ENCODE measurements at places on chromosomes 2 and 18.

- DNase-seq, result no peak
These were observed 10.2 kb downstream of the C18orf32 start for GRCh38 chr18:49476664-49477411.

DNA sequence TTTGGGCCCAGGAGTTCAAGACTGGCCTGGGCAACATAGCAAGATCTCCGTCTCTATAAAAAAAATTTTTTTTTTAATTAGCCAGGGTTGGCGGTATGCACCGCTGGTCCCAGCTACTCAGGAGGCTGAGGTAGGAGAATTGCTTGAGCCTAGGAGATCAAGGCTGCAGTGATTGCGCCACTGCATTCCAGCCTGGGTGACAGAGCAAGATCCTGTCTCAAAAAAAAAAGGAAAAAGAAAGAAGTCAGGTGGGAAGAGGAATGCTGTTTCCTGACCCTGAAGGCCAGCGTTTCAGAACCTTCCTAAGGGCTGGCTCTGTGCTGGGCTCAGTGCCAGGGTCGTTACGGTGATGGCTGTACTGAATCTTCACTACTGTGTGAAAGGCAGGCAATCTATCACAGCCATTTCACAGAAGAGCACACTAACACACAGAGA is 35.0 kb upstream of the AGAP1 start:
- DNase-seq, result no peak

- DNase-seq, result peak; percentile 3
These were observed 157.2 kb downstream of the RNF152 start for GRCh38 chr18:61735564-61736102.

- no peak for DNase-seq
These were observed 15.2 kb downstream of the TSPYL6 start for GRCh38 chr2:54240515-54241469.

DNA sequence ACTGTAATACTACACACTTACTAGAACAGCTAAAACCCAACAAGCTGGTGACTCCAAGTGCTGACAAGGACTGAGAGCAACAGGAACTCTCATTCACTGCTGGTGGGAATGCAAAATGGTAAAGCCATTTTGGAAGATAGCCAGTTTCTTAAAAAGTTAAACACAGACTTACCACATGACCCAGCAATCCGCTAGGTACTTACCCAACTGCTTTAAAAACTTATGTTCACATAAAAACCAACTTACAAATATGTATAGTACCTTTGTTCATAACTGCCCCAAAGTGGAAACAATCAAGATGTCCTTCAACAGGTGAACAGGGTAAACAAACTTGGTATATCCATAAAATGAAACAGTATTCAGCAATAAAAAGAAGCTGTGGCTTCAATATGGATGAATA is 153.1 kb upstream of the ZFP36L2 start:
- no peak for DNase-seq

DNA sequence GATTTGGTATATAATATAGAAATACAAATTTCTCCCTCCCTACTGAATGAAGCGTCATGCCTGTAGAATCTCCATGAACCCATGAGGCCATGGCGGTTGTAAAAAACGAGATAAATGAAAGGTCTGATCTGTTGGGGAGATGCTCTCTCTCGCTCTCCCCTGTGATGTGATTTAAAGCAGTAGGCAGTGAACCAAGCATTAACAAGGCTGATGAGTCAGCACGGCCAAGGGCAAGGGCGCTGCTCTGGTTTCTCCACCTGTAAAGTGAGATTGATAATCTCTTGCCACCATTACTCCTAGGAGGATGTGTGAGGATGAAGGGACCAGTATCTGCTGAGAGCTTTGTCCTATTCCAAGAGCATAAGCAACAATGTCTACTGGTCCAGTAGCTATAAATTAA is 553.3 kb downstream of the CMPK2 start:
- no peak for DNase-seq

GRCh38 chr2:12884713-12885282 is 168.1 kb downstream of the TRIB2 start:
- DNase-seq, result no peak

DNA sequence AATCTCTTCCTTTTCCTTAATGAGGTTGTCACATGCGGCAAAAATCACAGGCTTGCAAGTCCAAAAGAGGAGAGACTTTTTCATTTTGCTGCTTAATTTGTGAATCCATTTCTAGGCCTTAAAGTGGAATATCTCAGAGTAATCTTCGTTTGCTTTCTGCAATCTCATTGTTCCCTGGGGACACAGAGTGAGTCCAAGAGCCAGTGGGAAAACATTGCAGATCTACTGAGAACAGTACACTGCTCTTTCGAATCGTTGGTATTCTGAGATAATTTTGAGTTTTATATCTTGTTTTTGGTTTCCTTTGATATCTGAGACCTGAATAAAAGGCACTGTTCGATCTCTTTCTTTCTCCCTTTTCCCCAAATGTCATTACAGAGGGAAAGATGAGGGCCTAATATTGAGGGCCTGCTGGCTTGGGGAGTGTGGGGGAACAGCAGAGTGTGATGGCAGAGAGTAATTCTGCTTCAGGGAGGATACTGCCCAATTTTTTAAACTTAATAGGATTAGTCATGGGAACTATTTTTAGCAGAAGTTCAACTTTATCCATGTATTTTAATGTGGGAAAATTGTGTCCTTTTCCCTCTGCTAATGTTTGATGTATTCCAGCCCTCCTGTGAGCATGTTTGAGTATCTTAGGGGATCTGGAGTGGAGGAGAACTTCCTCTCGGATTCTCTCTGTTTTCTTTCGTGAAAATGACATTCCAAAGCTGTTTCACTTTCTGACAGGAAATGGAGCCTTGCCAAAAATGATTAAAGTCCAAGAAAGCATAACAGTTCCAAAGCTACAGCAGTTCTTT is 418.2 kb upstream of the ZEB2 start:
- no peak for DNase-seq

- DNase-seq, result no peak
These were observed 147.8 kb upstream of the MAP3K20 start for GRCh38 chr2:172927641-172928357.

- DNase-seq, result no peak
These were observed 62.8 kb upstream of the CYP26B1 start for GRCh38 chr2:72210470-72210869.

DNA sequence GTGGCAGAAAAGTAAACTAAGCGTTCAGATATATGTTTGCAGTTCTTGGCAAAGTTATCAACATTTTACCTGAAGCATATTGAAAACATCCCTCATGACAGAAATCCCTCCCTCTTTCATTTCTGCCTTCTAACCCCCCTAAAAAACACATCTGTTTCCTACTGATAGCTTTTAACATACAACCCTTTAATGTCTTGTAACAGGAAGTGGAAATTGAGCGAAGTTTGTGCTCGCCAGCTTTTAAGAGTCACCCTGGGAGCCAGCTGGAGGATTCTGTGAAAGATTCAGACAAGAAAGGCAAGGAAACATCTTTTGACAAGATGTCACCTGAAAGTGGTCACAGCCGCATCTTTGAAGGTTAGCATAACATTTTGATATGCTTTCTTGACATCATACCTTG is 247.4 kb downstream of the XIRP2 start:
- DNase-seq, result no peak

DNA sequence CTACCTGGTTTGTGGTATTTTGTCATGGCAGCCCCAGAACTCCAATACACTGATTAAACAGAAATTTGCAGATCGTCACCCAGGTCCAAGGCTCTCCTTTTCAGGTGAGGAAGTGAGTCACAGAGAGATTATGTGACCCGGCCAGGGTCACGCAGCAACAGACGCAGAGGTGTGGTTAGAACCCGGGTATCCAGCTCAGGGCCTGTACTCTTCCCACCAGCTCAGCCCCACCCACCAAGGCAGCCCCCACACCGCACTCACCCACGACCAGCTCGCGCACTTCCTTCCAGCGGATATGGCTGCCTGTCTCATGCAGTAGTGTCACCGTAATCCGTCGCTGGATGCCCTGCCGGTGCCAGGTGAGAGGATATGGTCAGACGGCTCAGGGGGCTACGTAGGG is 48.1 kb downstream of the AQP12A start:
- no peak for DNase-seq

DNA sequence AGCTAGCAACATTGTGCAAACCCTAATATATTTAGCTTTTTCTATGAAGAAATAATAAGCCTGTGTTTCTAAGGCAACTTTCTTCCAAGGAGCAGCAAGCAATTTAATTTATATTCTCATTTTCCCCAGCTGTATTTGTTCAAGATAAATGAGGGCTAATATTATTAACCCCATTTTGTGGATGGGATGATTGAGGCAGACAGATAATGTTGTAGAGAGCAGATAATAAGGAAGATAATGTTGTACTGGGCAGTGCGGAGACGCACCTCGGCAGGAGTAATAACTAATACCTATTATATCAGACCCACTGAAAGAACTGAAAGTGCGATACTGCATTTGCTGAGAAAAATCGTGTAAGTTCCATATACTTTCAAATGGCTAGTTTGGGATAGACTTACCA is 344.1 kb upstream of the FANCL start:
- DNase-seq, result no peak

GRCh38 chr2:152499331-152499816 is 164.4 kb downstream of the FMNL2 start:
- DNase-seq, result no peak

DNA sequence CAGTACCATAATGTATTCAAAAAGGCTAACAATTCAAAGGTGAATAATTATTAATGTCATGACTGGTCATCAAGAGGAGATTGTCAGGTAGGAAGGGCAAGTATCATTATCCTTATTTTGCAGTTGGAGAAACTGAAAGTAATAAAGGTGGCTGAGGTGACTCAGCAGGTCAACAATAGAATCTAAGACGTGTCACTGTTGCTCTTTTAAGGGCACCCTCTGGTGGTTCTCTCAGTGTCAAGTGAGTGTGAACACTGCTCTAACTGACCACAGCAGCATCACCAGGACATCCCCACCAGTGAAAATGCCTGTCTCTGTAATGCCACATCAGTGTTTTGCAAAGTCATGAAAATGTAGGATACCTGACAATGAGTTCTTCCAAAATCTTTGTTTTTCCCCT is 69.7 kb downstream of the DCC start:
- DNase-seq, result no peak

DNA sequence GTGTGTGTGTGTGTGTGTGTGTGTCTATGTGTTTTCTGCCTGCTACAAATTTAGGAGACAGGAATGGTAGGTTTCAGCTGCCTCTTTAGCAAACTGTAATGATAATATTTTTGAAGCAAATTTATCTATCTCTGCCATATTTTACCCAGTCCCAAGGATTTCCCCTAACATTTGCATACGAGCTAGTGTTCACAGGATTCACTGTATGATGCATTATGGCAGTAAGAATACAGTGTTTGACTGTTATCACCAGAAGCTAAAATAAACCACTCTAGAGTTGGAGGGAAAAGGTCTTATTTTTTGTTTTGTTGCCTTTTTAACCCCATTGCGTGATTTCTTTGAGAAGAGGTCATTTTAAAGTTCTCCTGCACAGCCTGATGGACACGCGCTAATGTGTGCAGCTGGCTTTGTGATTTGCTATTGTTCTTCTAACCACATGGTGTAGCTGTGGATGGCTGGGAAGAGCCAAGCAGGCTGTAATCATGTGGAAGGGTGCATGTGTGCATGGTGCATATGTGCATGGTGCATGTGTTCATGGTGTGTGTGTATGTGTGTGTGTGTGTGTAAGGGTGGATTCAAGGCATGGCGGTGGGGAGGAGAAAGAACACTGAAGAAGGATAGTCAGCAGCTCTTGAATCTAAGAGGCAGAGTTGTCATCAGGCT is 62.4 kb downstream of the PLB1 start:
- DNase-seq, result no peak

DNA sequence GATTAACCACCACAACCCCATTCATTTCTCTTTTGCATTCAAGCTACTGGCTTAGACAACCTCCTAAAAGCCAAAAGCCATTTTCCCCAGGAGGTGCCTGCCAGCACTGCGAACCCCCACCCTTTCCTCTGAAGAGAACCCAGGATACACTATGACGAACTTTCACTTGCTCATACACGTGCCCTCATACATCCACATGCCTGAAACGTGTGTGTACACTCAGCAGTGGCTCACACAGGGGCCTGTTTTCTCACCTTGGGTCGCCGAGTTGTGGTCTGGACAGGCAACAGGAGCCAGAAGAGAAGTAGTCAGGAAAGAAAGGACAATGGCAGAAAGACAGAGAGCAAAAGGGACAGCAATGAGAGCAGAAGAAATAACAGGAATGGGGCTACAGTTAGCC is 7.4 kb downstream of the DCTN1 start:
- no peak for DNase-seq

DNA sequence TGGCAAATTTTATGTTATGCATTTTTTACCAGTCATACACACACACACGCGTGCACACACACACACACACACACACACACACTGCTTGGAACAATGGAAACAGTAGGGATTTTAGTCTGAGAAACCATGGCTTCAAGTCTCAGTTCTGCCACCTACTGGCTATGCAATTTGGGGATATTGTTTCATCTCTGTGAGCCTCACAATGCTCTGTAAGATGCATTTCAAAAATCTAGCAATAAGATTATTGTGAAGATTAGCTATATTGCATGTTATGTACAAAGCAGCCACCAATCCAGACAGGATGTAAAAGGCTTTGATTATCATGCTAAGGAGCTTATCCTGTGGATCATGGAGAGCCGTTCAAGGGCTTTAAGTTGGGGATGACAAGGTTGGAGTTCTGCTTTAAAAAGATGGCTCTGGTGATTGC is 401.4 kb downstream of the NBAS start:
- no peak for DNase-seq

GRCh38 chr2:178819147-178819875 is 12.1 kb upstream of the TTN start:
- DNase-seq, result no peak

GRCh38 chr18:36101943-36102342 is 27.2 kb downstream of the SLC39A6 start:
- DNase-seq, result no peak

- DNase-seq, result no peak
These were observed 57.1 kb upstream of the ITGB6 start for GRCh38 chr2:160257041-160257742.

DNA sequence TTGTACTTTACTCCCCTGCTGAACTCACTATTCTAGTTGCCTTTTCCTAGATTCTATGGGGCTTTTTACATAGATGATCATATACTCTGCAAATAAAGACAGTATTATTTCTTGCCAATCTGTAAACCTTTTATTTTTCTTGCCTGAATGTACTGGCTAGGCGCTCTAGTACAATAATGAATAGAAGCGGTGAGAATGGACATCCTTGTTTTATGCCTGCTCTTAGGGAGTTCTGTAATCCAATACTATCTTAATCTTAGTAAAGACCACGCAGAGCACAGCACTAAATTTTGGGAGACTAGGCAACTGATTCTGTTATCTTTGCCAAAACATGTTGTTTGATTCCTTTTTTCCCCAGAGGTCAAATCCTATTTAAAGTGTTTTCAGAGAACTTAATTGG is 7.0 kb downstream of the KRCC1 start:
- DNase-seq, result no peak

DNA sequence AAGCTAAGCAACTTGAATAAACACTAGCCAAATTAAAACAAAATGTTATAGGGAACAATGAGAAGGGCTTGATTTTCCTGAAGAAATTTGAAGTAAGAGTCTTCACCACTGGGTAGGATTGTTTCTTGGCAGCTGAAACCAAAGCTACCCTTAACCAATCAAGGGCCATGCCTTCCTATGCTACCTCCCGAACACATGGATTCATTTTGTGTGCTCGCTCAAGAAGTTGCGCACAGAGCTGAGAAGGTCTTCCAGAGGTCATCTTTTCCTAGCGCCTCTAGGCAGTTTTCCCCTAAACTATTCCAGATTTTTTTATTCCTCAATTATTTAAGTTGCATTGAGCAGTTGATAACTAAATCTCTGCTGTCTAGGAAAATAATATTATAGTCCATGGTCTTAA is 264.6 kb downstream of the RBM43 start:
- DNase-seq, result no peak

GRCh38 chr2:402721-403120 is 114.8 kb upstream of the ALKAL2 start:
- no peak for DNase-seq

GRCh38 chr2:51213826-51214225 is 181.9 kb upstream of the NRXN1 start:
- no peak for DNase-seq

Data from NCI-H1436 (cell line).